ENCODE measurements at places on chromosomes 2 and 18.

- no peak for DNase-seq
Measured at GRCh38 chr18:58041633-58042032, 2.4 kb upstream of the NEDD4L start.

- no peak for DNase-seq
Measured at GRCh38 chr2:148932536-148932935, 57.5 kb downstream of the KIF5C start.

DNA sequence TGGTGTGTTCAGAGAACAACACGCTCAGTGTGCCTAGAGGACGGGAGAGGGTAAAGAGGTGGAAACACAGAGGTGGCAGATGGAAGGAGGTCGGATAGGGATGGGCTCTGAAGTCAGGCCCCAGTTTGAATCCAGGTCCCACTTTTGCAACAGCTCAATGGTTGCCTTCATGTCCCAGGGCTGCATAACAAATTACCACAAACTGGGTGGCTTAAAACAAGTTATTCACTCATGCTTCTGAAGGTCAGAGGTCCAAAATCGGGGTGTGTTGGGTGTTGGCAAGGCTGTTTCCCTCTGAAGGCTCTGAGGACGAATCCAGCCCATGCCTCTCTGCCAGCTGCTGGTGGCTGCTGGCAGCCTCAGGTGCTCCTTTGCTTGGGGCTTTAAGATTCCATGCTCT, 12.7 kb upstream of the ADCY3 start:
- no peak for DNase-seq

GRCh38 chr2:238465487-238466242, 38.9 kb downstream of the ASB1 start:
- no peak for DNase-seq

DNA sequence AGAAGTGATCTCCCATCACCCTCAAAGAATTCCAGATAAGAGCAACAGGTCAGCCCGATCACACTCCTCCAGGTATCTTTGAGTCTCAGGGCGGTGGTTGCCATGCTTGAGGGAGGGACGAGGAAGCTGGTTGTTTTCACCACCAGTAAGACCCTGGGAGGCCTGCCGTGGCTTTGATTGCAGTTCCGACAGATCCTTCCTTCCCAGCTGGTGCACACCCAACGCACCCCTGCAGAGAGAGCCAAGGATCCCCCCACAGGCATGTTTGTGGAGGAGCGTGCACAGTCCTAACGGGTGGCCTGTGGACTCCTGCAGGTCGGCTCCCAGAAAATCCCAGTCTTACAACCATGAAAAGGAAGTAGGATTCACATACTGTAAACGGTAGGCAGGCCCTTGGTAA, 13.8 kb upstream of the ZNF236 start:
- no peak for DNase-seq

DNA sequence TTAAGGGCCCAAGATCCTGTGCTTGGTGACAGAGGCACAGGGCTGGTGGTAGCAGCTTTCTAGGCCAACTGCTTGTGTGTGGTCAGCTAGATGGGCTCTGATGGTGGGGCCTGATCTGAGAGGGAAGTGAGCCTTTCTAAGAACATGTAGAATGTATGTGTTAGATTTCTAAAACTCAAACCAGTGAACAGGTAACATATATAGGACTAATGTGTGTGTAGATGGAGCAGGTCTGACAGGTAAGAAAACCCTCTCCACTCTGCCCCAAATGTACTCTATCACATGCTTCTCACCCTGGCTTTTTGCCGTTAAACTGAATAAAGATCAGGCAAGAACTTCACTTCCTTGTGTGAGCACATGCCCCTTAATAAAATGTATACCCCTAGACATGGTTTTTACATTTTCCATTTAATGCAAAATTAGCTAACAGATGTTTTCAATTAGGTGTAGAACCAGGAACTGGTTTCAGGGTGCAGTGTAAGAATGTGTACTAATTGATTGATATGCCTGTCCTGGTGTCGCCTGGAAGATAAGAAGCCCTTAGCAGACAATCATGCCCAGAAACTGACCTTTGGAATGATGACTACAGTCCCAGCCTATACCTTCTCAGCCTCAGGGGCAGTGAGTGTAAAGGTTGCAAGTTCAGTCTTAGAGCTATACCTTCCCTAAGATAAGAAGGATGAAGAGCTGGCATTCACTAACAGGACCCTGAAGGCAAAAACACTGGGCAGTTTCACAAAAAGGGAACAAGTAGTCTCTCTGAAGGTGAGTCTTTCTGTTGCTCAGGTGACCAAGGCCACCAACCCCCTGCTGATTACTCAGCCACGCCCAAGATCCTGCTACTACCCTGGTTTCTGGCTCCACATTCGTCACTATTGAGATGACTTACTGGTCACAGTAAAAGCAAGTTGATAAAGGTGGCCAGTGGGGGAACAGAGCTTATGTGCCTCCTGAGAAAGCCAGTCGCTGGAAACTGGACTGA, 71.2 kb downstream of the SPATS2L start:
- DNase-seq: no peak

DNA sequence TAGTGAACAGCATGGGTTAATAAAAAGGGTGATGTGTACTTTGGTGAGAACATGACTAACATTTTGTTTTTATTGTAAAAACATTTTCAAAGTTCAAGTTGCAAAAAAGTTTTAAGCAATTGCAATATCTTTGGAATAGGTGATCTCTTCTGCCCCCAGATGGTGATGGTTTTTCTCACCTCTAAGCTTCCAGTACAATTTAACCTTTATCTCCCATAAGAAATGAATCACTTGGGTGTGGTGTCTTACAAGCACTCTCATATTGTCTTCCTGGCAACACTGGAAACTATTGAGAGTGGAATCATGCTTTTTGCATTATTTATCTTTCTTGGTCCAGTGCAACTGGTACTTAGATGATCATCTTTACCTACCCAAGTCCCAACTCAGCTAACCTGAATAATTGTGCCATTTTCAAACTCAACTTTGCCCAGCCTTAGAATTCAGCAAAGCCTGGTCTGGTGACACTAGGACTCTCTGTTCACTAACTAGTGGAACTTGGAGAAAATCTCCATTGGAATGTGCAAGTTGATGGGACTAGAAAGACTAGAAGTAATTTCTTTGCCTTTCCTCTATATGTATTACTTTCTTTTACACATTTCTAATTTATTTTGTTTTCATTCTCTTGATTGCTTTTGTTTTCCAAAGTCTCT, 964.7 kb upstream of the ZEB2 start:
- DNase-seq: no peak

- DNase-seq: no peak
Measured at GRCh38 chr2:48849770-48850169, 94.2 kb upstream of the LHCGR start.

DNA sequence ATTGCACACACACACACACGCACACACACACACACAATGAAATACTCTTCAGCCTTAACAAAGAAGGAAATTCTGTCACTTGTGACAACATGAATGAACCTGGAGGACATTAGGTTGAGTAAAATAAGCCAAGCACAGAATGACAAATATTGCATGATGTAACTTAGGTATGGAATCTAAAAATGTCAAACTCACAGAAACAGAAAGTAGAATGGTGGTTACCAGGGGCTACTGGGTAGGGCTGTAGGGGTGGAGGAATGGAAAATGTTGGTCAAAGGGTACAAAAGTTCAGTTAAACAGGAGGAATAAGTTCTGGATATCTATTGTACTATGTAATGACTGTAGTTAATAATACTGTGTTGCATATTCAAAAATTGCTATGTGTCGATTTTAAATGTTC, 29.5 kb downstream of the SCN2A start:
- DNase-seq: no peak

DNA sequence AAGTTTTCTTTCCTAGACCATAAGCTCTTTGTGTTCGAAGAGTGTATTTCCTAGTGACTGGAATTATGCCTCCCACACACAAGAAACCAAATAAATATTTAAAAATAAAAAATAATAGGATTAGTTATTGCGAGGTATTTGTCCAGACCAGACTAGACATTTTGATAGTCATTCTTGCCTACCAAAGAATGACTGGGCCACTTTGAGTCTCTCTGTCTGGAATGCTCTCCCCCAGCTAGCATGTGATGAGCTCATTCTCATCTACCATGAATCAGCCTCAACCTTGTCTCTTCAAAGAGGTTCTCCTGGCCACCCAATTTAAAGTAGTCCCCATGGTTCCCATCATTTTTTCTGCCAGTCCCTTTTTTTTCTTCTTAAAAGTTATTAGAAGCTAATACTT, 13.9 kb upstream of the DSC1 start:
- DNase-seq: no peak

DNA sequence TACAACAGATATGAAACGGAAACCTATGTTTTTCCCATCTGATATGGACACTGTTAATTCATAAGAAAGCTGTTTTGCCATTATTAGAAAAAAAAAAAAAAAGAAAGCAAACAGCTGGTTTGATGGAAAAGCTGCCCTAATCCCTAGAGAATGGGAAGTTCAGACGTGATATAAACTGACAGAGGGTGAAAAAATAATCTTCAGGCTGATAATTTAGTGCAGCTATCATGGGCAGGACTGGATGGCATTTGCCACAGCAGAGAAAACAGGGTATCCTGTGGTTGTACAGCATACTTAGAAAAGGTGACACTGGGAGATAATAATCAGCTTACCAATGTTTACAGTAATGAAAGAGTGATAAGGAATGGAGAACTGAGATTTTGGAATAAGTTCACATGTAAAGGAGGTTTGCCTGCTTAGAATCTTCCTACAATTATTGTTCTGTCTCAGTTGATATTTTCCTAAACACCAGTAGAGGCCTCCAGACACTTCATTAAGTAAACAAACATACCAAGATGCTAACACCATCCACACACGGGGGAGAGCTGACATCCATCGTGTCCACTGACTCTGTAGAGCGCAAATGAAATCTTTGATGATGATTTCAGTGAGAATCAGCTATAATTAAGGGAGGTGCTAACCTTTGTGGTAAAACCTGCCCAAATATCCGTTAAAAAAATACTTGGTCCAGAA, 211.6 kb upstream of the MMADHC start:
- no peak for DNase-seq

GRCh38 chr2:143440411-143441012, 311.3 kb downstream of the ARHGAP15 start:
- DNase-seq: no peak

- DNase-seq: peak; percentile 55
Measured at GRCh38 chr2:234483568-234484251, 13.2 kb downstream of the ARL4C start.

DNA sequence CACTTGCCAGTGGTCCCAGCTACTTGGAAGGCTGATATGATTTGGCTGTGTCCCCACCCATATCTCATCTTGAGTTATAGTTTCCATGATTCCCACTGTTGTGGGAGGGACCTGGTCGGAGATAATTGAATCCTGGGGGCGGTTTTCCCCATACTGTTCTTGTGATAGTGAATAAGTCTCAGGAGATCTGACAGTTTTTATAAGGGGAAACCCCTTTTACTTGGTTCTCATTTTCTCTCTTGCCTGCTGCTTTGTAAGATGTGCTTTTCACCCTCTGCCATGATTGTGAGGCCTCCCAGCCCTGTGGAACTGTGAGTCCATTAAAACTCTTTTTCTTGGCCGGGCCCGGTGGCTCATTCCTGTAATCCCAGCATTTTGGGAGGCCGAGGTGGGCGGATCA, 265.4 kb upstream of the SPOPL start:
- DNase-seq: no peak

- peak; percentile 84 for DNase-seq
Measured at GRCh38 chr2:197804049-197804757, at the start of gene PLCL1. PLCL1 (plus strand) TSS chr2:197804593.

DNA sequence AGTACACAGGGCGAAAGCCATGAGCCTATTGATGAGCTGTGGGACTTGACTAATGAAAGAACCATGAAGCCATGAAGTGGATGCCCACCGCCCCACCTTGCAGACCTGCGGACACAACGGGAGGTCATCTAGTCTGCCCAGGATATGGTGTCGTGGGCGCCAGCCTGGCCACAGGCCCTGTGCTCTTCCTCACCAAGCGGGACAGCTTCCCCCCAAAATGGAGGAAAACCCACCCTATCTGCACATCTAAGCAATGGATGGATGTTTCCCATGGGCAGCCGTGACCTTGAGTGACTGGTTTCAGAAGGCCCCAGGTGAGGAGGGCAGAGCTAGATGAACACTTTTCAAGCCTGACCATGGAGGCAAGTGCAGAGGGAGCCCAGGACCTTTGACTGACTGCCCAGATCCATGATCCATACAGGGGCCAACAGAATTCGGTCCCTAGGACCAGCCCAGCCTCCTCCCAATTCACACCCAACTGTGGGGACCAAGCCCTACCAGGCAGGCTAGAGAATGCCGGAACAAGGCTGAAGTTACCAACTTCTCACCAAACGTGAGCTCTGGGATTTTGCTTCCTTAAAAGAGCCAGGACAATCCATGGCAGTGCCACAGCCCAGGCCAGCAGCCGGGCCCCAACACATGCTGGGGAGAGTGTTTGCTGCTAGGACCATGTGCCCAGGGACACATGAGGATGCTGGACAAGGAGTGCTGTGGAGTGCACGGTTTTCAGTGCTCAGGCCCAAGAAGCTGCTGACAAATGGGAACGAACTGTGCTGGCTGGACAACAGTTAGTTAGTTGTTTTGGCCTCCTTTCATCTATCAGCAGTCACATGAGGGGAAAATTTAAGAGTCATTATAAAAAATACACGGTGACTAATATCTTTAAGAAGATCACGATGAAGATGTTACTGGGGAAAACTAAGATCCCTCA, 249.4 kb downstream of the HDAC4 start:
- DNase-seq: no peak

DNA sequence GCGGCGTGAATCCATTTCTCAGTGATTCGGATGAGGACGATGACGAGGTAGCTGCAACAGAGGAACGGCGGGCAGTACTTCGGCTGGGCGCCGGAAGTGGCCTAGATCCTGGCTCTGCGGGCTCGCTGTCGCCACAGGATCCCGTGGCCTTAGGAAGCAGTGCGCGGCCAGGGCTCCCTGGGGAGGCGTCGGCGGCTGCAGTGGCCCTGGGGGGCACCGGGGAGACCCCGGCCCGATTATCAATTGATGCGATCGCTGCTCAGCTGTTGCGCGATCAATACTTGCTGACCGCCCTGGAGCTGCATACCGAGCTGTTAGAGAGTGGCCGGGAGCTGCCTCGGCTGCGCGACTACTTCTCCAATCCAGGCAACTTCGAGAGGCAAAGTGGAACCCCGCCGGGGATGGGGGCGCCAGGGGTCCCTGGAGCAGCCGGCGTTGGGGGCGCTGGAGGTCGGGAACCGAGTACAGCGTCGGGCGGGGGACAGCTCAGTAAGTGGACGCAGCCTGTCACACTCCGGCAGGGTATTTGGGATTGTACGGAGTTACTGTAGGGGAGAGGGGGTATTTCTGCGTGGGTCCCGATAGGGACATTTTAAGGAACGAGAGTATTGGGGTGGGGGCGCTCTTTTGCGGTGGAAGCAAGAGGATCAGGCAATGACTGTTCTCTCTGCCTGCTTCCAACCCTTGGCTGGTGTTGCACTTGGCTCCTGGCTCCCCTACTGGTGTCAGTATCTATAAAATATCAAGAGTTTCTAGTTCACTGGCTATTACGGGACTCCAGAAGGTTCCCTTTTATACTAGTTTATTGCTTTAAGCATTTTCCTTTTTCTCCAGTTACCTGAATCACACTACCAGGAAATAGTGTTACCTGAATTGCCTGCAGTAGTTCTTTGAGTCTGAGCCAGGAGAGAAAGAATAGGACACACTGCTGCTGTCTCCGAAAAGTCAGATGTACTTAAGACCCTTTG, 772 bp downstream of the RELCH start:
- DNase-seq: no peak

Data from stimulated activated CD4-positive, alpha-beta T cell treated with anti-CD3 and anti-CD28 coated beads, Interleukin-15, amount 100 ng/mL, for 1 hour (primary cell).